ENCODE measurements at places on chromosomes 4 and X. TPM values are rescaled to one million over a fixed set of nuclear protein-coding genes. Genes with fewer than 3 reads are reported as not detected.

The F9 gene
- not detected for total RNA-seq

The EGF gene
- 11.7 TPM for total RNA-seq

The MED28 gene
- total RNA-seq: 21.7 TPM

The GABRG1 gene
- total RNA-seq: not detected

The PGRMC1 gene
- 16.5 TPM for total RNA-seq
